ENCODE measurements at places on chromosomes 2 and 18.

DNA sequence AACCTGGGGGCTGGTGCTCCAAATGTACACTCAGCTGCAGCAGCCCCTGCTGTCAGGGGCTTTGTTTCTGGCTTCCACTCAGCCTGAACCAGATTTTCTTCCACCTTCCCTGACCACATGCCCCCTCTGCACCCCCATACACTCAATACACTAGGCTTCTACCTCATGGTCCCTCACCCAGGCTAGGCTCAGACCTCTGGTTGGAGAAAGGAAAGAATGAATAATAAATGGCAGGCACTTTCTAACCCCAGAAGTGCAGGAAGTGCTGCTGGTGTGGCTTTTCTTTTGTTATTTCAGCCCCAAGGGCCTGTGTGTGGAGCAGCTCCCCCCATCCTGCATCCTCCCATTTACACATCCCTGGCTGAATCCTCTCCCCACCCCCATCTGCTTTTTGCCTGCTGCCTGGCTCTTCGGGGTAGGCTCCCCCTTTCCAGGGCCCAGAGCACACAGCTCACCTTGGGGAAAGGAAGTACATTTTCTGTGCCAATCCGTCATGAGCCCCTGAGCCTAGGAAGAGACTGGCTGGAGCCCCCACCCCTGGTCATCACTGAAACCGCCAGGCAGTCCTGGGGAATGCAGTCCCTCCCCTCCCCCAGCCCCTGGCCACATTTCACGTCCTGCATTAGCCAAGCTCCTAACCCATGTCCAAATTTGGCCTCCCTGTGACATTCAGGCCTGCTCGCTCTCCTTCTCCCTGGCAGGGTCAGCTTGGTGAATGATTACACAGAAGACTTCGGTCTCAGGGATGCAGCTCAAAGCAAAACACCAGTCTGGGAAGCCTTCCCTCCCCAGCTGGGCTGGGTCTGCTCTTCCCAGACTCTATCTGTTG, 2.6 kb downstream of the DYSF start:
- DNase-seq: peak; percentile 6

GRCh38 chr2:195683174-195683573, 26.1 kb downstream of the SLC39A10 start:
- no peak for DNase-seq

GRCh38 chr18:43601432-43601831, 324.1 kb upstream of the SYT4 start:
- DNase-seq: no peak

- peak; percentile 73 for DNase-seq
Measured at GRCh38 chr2:11829947-11830707, 83.7 kb downstream of the LPIN1 start.

DNA sequence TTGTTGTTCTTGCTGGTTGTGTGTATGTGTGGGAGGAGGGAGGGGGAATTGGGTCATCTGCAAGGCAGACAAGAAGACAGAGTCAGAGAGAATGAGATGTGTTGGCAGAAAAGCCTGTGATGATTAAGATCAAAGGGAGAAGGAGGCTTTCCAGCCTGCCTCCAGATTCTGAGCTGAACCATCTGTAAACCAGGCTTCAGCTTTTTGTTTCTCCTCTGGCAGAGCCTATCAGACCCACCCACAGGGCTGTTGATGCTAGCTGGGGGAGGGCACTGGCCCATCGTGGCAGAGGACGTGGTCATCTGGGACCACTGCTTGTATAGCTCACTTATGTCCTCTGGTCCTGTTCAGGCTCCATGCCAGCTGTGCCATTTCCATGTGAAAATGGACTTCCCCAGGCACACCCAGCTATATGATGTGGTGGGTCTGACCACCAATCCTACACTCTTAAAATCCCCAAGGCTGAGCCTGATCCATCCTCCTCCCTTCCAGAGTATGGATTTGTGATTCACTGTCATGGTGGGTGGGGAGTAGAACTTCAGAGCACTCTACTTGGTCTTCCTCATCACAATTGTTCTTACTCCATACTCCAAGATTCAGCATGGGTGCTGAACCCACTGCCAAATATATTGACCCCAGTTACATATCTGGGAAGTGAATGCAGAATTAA, 27.8 kb upstream of the COL6A3 start:
- no peak for DNase-seq

GRCh38 chr2:184472481-184472880, 125.8 kb upstream of the ZNF804A start:
- no peak for DNase-seq

GRCh38 chr2:219116776-219117646, 43.6 kb downstream of the NHEJ1 start:
- DNase-seq: no peak

- DNase-seq: no peak
Measured at GRCh38 chr2:8277921-8278571, 403.8 kb upstream of the ID2 start.

DNA sequence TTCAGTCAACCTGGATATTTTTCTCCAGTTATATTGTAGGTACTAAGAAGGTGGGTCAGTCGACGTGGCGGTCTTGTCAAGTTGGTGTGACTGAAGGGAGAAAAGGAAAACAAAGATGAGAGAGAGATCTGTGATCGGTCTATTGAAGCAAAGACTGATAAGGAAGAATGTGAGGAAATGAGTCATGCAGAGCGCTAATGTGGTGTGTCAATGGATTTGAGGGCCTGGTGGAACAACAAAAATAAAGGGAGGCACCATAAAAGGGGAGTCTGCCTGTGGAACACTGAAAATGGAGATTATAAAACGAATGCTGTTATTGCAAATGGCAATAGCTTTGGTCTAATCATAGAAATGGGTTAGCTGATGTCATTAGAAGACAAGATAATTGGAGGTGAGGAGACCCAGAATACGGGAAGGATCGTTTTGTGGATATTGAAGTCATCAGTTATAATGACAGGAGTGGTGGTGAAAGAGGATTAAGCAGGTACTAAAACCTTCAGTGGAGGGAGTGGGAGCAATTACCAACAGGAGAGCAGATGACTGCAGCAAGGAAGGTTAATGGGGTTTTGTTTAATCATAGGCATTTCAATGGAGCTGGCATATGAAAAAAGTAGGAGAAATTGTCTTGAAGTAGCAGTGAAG, 599.1 kb upstream of the FSHR start:
- DNase-seq: no peak

GRCh38 chr2:110718382-110718781, 14.0 kb upstream of the ACOXL start:
- no peak for DNase-seq

- DNase-seq: peak; percentile 47
Measured at GRCh38 chr2:171432969-171433762, 624 bp downstream of the METTL8 start.

- DNase-seq: no peak
Measured at GRCh38 chr2:151350579-151351195, 6.7 kb upstream of the TNFAIP6 start.

DNA sequence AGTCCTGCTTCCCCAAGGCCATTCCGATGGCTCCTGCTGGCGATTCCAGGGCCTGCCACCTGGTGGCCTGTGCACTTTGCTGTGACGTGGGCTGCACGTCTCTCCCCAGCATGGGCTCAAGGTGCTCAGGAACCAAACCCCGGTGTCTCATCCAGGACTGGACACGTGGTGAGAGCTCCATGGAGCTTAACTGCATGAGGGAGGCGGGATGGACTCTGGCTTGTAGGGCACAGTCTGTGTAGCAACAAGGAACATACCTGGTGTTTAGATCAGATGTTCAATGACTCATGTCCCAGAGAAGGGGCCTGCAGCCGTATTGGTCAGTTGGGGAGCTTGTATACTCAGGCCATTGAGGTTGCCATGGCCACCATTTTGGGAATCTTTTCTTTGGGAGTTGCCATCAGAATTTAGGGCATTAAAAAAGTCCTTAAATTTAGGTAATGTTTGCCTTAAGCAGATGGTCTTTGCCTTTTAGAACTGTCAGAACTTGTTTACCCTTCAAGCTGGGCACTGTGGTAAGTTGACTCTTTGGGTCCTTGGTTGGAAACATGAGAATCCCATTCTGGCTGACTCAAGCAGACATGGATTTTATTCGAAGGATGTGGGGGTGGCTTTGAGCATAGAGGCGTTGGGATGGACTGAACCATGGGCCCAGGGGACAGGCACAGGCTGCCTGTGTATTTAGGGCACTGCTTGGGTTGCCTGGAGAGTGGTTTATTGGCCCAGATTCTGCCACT, 21.0 kb downstream of the AGAP1 start:
- DNase-seq: no peak

GRCh38 chr18:35029103-35029502, 12.1 kb upstream of the MAPRE2 start:
- DNase-seq: no peak

DNA sequence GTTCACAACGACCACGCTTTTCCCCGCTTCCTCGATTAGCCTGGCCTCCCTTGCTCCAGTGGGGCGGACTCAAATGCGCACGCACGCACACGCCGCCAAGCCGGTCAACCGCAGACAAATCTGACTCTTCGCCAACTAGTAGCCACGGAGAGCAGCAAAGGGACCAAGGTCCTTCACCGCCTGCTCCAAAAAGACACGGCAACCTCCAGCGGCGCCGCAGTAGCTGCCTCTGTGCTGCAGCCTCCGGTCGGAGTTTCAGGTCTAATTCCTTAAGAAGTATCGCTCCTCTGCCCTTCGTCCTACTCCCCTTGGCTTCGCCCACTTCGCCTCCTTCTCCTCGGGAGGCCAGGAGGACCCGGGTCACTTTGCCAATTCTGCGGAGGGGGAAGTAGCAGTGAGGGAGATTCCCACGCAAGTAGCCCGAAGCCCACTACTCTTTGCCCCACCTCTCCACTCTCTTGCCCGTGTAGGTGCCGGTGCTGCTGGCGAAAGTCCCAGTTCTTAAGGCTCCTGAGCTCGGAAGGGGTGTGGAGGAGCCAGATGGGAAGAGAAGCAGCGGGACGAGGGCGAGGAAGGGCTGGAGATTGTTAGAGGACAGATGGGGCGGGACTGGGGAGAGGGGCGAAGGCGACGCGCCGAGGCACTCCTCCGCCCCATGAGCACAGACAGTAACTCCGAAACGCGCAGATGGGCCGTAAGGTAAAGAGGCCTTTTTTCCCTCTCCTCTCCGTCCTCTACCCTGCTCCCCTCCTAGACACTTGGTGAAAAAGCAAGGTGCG, 615 bp downstream of the AKAIN1 start:
- DNase-seq: no peak

GRCh38 chr2:47741101-47741500, 41.8 kb upstream of the MSH6 start:
- DNase-seq: no peak

GRCh38 chr18:21914739-21915319, 174.2 kb downstream of the MIB1 start:
- DNase-seq: no peak

- DNase-seq: no peak
Measured at GRCh38 chr2:182179176-182179575, 193.5 kb downstream of the PPP1R1C start.

DNA sequence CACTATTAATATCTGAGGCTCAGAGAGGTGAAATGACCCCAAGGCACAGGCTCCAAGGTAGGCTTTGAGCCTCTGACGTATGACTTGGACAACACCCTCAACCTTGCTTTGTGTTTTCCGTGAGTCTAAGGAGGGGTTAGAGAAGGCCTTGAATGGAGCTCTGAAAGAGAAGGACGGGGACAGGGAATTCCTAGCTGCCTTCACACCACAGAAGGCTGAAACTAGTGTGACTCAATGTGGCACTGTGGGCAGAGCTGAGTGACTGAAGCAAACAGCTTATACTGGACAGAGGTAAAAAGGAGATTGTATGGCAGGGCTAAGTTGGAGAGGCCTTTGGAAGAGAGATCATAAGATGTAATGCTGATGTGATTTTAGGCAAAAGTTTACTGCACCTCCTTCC, 3.5 kb upstream of the NCK2 start:
- no peak for DNase-seq

- DNase-seq: no peak
Measured at GRCh38 chr18:11789716-11790510, 61.3 kb upstream of the CHMP1B start.

Data from GM20000 (cell line).